Activated naive CD4-positive, alpha-beta T cell treated with Interleukin-2 at 50 U/mL for 16 hours (primary cell): ENCODE measurements at places on chromosomes 7 and 10.

DNA sequence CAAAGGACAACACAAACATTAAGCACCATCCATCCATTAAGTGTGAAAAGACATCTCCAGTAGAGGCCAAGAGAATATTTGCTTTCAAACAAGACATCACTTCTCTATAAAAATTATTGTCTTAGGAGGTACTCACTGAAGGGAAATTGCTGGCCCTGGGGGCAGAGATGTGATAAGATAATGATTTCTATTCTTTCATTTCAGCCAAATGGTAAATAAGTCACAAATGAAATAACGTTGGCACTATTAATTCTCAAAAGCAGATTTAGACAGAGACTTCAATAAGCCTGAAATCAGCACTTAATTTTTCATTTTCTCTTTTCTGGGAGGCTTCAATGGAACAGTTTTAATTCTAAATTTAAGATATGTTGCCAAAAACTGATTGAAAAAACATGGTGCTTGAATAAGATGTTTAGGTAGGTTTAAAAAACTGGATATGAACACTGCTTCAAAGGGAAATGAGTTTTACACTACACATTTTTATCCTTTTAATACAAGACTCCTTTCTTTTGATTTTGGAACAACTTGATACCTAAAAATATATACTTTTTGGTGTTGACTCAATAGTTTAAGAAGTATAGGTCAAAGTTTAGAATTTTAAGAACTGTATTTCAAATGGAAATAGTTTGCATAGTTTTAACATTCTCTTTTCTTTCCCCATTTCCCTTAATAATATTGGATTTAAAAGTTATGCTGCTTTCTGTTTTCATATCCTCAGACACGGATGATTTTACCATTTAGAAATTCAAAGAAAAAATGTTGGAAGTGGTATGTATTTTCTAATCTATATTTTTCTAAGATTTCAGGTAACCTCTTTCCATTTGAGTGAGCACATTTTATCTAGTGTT lies 204.0 kb downstream of the AHR start:
- no peak for DNase-seq

DNA sequence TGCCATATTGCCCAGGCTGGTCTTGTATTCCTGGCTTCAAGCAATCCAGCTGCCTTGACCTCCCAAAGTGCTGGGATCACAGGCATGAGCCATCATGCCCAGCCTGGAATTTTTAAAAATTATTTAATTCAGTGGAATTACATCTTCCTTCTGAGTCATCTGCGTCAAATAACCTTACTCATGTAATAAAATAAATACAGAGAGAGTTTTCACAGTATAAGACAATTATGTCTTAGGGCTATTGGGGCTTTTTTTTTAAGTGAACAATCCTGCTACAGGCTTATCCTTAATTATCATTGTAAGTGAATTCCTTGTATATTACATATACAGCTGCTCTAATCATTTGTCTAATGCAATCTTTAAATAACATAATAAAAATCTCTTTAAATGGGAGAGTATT lies 108.3 kb downstream of the MAPK8 start:
- DNase-seq: no peak

DNA sequence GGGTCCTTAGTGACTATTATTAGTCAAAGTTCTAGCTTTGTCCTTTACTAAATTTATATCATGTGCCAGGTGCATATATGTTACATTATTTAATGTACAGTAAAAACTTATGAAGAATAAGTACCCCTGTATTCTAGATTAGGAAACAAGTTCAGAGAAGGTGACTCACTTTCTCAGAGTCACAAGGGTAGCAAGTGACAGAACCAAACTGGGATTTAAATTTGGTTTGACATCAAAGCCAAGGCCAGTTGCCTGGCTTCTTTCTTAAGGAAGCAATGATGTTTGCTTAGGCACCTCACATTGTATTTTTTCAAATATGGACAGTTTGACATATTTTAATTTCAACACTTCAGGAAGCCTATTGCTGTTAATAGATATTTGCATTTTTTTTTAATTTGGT lies 2.5 kb downstream of the LSM8 start:
- no peak for DNase-seq

DNA sequence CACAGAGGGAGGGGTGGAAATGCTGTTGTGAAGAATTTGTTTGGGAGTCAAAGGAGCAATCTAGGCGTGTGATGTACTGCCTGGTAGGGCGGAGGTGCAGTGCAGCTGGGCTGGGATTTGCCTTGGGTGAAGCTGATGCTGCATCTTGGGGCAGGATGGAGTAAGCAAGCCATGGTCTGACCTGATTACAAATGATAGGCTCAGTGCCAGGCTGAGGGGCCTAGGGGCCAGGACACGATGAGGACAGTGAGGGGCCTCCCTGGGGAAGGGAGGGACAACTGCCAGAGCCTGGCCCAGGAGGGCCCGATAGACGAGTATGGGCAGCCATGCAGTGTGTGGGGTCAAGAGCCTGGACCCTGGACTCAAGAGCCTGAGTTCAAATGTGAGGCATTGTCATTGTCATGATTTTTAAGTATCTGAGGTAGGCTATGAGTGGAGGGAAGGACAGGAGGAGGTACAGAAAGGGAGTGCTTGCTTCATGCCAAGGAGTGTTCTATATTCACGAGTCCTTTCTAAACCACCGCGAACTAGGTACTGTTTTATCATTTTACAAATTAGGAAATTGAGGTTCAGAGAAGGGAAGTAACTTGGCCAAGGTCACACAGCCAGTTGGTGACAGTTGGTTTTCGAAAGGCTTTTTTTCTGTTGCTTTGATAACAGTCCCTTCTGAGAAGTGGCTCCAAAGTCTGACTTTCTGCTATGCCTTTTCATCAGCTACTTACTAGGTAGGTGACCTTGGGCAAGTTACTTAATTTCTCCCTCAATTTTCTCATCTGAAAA lies 29.7 kb downstream of the HIF1AN start:
- no peak for DNase-seq

DNA sequence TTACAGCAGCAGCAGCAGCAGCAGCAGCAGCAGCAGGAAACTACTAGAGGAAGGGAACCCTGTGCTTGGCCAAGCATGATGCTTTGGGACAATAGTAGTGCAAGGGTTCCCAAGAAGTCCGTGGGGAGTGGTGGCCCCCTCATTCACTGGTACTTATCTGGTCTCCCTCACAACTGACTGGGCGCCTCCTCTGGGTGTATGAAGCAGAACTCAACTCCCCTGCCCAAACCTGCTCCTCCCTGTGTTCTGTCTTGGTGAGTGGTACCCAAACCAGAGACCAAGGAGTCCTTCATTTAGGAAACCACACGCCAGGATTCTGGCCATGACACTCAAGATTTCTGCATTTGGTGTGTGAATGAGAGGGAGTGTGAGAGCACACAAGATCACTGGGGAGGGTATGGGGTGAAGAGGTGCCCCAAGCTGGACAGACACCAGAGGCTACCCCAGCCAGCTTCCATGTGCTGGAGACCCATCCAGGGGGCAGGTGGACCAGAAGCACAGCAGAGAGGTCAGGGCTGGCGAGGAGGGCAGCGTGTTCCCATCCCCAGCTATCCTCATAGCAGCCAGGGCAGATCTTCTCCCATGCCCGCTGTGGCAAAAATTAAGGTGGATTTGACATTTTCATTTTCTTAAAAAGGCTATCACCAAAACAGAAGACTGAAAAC lies 10.6 kb upstream of the ZNF777 start:
- no peak for DNase-seq

DNA sequence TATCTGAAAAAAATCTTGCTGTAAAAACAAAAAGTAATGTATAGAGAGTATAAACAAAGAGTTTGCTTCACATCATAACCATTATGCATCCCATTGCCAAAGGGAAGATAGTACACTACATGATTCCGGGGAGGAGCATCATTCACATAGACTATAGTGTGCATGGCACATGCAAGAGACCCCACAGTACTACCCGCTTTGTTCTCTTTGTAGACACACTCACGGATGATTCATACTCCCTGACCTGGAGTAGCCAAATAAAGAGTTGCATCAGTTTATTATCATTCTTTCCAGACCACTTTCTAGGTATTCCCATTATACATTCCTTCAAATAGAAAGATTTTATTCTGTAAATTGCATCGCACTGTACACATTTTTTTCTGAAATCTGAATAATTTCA lies 356.9 kb downstream of the PCDH15 start:
- DNase-seq: no peak

GRCh38 chr10:73588656-73589055 lies 2.5 kb downstream of the USP54 start:
- DNase-seq: no peak

DNA sequence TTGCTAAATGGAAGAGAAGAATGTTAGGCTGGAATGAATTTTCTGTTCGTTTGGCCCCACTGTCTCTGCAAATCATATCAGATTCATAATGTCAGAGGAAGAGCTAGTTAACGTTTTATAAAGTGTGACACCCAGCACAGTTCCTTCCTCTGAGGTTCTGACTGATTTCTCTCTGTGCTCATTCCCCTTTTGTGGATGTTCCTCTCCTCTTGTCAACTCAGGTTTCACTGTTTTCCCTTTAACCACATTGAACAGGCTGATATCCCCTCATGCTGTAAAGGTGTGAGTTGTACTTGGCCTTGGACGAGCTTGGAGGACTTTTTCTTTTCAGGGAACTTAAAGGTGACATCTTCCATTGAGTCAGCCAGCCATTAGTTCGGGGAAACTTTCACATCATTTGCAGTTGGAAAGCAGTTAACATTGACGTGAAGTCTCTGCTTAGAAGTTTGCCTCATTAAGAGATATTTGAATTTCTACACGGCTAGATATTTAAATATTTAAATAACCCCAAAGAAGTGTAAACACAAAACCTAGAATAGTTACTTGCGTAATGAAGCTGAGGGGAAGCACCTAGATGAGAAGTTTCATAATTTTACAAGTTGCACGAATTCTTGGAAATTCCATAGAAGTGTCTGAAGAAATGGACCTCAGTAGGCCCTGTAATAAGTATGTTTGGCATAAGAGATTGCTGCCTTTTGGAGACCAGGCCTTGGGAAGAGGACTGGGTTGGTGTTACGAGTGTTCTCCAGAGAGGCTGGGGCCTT lies 101.5 kb upstream of the EGR2 start:
- no peak for DNase-seq

GRCh38 chr10:129679207-129679606 lies 212.2 kb downstream of the MGMT start:
- no peak for DNase-seq

- DNase-seq: no peak
These were observed 23.2 kb downstream of the POR start for GRCh38 chr7:75937958-75938786.
